ENCODE measurements at places on chromosomes 4 and X.

- no peak for DNase-seq
Observed at GRCh38 chr4:31370866-31371465, 650.8 kb downstream of the PCDH7 start.

GRCh38 chr4:76607266-76607799 lies 172.3 kb downstream of the SHROOM3 start:
- DNase-seq, result no peak

GRCh38 chr4:40622913-40623312 lies 6.8 kb downstream of the RBM47 start:
- no peak for DNase-seq

- no peak for DNase-seq
Observed at GRCh38 chrX:120462370-120462769, 6.7 kb downstream of the LAMP2 start.

DNA sequence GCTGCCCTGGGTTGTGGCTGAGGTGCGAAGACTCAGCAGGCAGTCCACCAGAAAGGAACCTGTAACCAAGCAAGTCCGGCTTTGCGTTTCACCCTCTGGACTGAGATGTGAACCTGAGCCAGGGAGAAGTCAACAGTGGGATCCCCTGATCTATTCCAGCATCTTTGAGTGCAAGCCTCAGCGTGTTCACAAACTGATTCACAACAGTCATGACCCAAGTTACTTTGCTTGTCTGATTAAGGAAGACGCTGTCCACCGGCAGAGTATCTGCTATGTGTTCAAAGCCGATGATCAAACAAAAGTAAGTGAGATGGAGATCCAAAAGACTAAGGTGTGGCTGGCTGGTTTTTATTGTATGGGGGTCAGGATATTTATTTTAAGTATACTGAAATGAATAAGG lies 11.3 kb downstream of the TBC1D1 start:
- DNase-seq, result no peak

GRCh38 chr4:114998316-114998715 lies 115.1 kb downstream of the NDST4 start:
- DNase-seq, result no peak

DNA sequence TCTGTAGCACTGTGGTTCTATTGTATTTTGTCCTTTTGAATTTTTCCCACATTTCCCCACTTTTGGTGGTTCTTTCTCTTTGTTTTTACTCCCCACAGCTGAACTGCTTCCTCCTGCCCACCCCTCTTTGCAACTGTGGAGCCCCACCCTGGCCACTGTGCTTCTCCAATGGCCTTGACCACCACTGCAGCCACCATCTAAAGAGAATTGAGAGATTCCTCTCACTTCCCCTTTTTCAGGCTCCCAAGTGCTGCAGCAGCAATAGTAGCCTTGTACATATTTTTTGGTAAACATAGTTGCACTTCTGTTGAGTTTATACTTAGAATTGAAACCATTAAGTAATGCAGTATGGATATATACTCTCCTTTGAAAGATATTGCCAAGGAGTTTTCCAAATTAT lies 51.3 kb upstream of the FRMPD3 start:
- no peak for DNase-seq

GRCh38 chr4:16122784-16123183 lies 39.0 kb upstream of the PROM1 start:
- DNase-seq, result no peak

DNA sequence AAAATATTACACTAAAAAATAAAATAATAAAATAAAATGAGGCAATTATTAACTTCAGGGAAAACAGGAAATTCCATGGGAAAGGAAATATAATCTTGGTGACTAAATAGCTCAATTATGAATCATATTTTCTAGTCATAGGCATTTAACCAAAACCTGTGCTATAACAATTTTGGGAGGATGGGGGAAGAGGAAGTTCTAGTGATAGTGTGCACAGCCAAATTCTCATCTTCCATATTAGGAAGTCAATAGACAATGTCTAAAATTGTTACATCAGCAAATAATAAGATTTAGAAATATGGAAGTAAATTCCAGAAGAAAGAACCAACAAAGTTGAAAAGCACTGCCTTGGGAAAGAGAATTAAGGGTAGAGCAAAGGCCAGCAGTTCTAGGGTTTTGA lies 2.8 kb downstream of the AWAT2 start:
- no peak for DNase-seq
